WTC11 (cell line): ENCODE measurements at places on chromosomes 13 and 19. TPM values are rescaled to one million over a fixed set of nuclear protein-coding genes. Genes with fewer than 3 reads are reported as not detected.

Gene IGFL1
- total RNA-seq = not detected in 3 replicates

Gene TMC4
- total RNA-seq = 9.3 to 14.7 TPM (median 13.8 TPM) in 3 replicates

GRCh38 chr13:70708775-70709174 lies 600.5 kb upstream of the KLHL1 start:
- no peak overlapping the region for H3K27ac ChIP-seq
- H3K4me1 ChIP-seq = no peaks in the 10 kb centered on the region
- H3K36me3 ChIP-seq = no peaks in the 10 kb centered on the region
- H3K4me3 ChIP-seq = no peak overlapping the region

Gene CRLF1
- 36.4 to 55.8 TPM (median 51.4 TPM) in 3 replicates for total RNA-seq

Gene GPATCH1
- 8.6 to 10.7 TPM (median 9.3 TPM) in 3 replicates for total RNA-seq

DNA sequence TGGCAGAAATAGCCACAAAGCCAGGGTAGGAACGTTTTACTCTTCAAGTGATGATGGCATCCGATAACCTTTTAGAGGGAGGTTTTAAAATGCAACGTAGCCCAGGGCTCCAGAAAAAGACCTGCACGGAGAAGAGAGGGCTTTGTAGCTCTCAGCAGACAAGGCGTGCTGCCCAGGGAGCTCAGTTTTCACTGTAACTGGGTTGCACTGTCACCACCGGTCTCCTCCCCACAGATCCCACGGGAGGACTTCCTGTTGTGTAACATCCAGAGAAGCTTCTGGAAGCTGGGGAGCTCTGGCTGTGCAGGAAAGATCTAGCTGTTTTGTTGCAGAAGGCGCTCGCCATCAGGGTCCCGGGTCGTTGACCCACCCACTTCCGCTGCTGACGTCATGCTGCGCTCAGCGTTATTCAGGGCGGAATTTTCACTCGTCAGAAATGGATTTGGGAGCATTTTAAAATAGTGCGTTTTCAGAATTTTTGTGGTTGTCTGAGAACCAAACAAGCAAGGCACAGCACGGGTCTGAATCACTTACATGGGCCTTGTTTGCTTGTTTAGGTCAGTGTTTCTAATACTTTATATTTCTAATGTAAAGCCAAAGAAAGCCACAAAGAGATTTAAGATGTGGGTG lies 50.8 kb downstream of the ATP11A start:
- DNase-seq = no peak
- H3K4me3 ChIP-seq = no peak overlapping the region
- no peaks in the 10 kb centered on the region for H3K27me3 ChIP-seq
- H3K36me3 ChIP-seq = no peaks in the 10 kb centered on the region

DNA sequence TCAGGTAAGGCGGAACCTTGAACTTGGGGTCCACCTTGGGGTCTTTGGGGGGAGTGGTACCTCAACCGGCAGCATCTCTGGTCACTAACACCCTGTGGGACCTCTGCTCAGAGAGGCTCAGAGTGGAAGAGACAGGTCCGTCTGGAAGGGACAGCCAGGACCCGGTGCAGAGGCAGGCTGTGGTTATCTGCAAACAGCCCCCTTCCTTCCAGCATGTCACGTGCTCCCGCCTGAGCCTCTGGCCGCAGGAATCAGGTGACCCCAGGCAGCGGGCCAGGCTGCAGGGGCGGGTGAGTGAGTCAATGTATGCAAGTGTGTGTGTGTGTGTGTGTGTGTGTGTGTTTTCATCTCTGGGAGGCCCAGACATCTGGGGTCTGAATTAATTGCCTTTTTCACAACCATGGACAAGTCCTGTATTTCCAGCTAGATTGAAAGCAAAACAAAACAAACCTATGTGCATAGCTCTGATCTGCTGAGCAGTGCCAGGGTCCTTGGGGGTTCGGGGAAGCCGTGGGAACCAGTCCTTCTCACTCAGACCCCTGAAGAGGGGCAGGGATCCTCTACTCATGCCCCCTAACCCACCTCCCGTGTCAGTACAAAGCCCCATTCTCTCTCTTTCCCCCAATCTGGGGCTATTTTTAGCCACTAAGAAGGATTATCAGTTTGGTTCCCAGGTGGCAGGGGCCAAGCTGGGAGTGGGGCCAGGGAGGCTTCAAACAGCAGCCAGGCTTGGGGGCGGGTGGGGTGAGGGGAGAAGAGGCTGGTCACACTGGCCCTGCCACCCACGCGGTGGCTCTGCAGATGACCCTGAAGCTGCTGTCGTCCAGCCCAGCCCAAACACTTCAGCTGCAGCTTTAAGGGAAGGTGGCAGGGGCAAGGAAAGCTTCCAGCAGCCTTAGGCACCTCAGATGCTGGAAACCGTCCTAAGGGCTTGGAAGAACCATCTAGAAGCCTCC lies 31.4 kb downstream of the CERS4 start:
- H3K36me3 ChIP-seq = peaks cover 29% of the 10 kb centered on the region
- H3K4me1 ChIP-seq = peaks cover 19% of the 10 kb centered on the region
- H3K27me3 ChIP-seq = no peaks in the 10 kb centered on the region
- H3K4me3 ChIP-seq = no peak overlapping the region
- H3K27ac ChIP-seq = peak overlapping the region; percentile 85

Gene SLC10A2
- total RNA-seq = not detected in 3 replicates

GRCh38 chr19:6832412-6832811 lies 55.0 kb upstream of the ADGRE1 start:
- H3K27ac ChIP-seq = no peak overlapping the region
- H3K27me3 ChIP-seq = peaks cover 20% of the 10 kb centered on the region
- DNase-seq = no peak
- H3K4me1 ChIP-seq = no peaks in the 10 kb centered on the region

- H3K4me3 ChIP-seq = no peak overlapping the region
- no peak for DNase-seq
- no peak overlapping the region for H3K27ac ChIP-seq
- no peaks in the 10 kb centered on the region for H3K36me3 ChIP-seq
- H3K4me1 ChIP-seq = 0 out of 2 replicates have a peak, but pooled peaks cover 9% of the 10 kb centered on the region
- H3K27me3 ChIP-seq = no peaks in the 10 kb centered on the region; the same call in 1 of the 2 replicates
Measured at GRCh38 chr13:106373989-106374572, 161.4 kb downstream of the EFNB2 start.

Gene SETDB2
- 5.4 to 5.9 TPM (median 5.9 TPM) in 3 replicates for total RNA-seq

DNA sequence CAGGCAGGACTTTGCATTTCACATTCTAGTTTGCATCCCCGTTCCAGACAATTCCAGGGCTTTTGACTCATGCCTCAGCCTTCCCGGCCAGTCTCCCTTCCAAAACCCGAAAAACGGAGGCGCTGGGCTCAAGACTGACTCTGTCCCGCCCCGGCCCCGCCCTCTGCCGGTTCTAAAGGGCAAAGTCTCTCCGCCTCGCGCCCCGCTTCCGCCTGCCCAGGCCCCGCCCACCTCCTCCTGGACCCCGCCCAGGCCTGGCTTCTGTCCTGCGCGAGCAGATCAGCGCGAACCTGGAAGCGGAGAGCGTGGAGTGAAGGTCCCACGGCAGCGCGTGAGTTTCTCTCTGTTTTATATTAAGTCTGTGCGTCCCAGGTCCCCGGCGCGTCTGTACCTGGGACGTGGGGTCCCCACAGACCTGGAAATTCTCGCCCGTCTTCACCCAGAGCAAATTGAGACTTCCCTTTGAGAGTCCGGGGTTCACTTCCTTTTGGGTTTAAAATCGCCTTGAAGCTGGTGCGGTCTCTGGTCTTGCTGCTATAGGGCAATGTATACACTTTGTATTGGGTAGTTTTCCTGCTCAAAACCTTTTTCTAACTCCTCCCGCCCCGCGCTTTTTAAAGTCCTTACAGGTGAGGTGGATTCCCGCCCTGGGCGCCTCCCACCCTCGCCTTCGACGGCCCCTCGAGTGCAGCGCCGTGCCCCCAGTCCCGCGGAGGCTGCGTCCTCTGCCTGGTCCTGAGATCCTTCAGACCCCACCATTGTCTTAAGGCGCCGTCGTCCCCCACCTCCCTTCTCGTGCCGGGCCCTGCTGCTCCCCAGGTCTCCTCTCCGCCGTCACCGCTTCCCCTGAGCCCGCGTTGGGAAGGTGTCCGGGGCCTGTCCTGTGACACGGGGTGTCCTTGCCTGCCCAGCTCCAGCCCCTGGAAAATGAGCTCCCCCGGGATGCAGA lies 31.2 kb downstream of the ZNF701 start:
- peak overlapping the region; percentile 49; the same call in 1 of the 2 replicates for H3K27ac ChIP-seq
- peak overlapping the region; percentile 82 for H3K4me3 ChIP-seq
- DNase-seq = peak; percentile 98
- peaks cover 29% of the 10 kb centered on the region for H3K4me1 ChIP-seq

Gene UNC13A
- 40.7 to 42.9 TPM (median 41.1 TPM) in 3 replicates for total RNA-seq

Gene HCN2
- total RNA-seq = 8.0 to 9.2 TPM (median 8.1 TPM) in 3 replicates

Gene TRPC4
- total RNA-seq = 4.2 to 8.0 TPM (median 5.0 TPM) in 3 replicates

- H3K27me3 ChIP-seq = no peaks in the 10 kb centered on the region
- no peaks in the 10 kb centered on the region for H3K4me1 ChIP-seq
- H3K27ac ChIP-seq = no peak overlapping the region
- no peaks in the 10 kb centered on the region for H3K36me3 ChIP-seq
- H3K4me3 ChIP-seq = no peak overlapping the region
- DNase-seq = no peak
Measured at GRCh38 chr13:109383683-109384082, 402.7 kb downstream of the IRS2 start.

Gene GDF15
- 18.3 to 27.3 TPM (median 19.1 TPM) in 3 replicates for total RNA-seq

Gene CPB2
- total RNA-seq = 0.21 to 0.33 TPM in 2 of 3 replicates, not detected in the other

GRCh38 chr19:19696386-19696785 lies 27.7 kb downstream of the ZNF101 start:
- H3K27me3 ChIP-seq = no peaks in the 10 kb centered on the region
- H3K4me1 ChIP-seq = no peaks in the 10 kb centered on the region
- DNase-seq = peak; percentile 27
- no peak overlapping the region for H3K27ac ChIP-seq
- H3K36me3 ChIP-seq = no peaks in the 10 kb centered on the region
- H3K4me3 ChIP-seq = no peak overlapping the region

Gene USPL1
- 14.3 to 15.9 TPM (median 15.4 TPM) in 3 replicates for total RNA-seq

Gene PSG6
- not detected in 3 replicates for total RNA-seq

DNA sequence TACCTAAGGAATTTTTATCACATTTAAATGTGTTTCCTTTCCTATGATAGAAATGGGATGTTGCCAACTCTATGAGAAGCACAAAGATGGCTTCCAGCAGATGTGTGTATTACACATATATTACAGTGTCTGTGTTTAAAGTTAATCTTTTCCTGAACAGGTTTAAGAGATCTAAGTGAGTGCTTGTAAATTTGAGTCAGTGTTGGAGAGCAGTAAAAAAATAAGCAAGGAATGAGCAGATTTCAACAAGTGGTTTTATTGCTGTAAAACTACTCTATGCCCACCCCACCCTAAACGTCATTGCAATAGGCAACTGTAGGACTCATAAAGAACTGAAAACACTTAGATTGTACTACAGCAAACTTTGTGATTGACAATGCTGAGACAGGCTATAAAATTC lies 248.7 kb downstream of the KLF5 start:
- no peak for DNase-seq
- peaks cover 5% of the 10 kb centered on the region; the same call in 1 of the 2 replicates for H3K4me1 ChIP-seq
- H3K36me3 ChIP-seq = no peaks in the 10 kb centered on the region
- H3K4me3 ChIP-seq = no peak overlapping the region

GRCh38 chr13:47519626-47520025 lies 481.4 kb downstream of the SUCLA2 start:
- H3K27me3 ChIP-seq = no peaks in the 10 kb centered on the region
- no peak for DNase-seq
- no peak overlapping the region for H3K27ac ChIP-seq
- H3K4me1 ChIP-seq = peaks cover 3% of the 10 kb centered on the region; the same call in 1 of the 2 replicates
- H3K36me3 ChIP-seq = peaks cover 7% of the 10 kb centered on the region; the same call in 1 of the 2 replicates

Gene TEX101
- total RNA-seq = not detected in 3 replicates
